ENCODE measurements at places on chromosomes 12 and 14. TPM values are rescaled to one million over a fixed set of nuclear protein-coding genes. Genes with fewer than 3 reads are reported as not detected.

Gene CPNE6
- polyA plus RNA-seq = 0.25 TPM

DNA sequence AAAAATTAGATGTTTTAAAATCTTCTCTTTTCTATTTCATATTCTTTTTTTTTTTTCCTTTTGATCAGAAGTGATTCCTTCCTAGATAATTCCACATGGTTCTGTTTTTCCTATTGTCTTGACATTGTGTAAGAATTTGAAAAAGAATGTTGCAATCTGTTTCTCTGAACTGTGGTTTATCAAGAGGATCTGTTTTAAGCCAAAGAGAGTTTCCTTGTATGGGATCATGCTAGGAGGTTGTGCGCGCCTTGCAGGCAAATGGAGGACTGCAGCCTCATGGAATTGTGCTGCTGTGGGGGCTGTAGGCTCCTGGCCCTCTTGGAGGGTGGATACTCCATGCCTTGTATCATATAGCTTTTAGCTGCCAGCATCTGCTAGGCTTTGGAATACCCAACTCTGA is 43.3 kb upstream of the MBIP start:
- no peak overlapping the region for H3K4me3 ChIP-seq
- no peaks in the 10 kb centered on the region for H3K4me1 ChIP-seq
- H3K27ac ChIP-seq = no peak overlapping the region
- no peaks in the 10 kb centered on the region for H3K36me3 ChIP-seq

GRCh38 chr14:104309657-104310369 is 171.4 kb downstream of the KIF26A start:
- H3K4me1 ChIP-seq = no peaks in the 10 kb centered on the region
- no peak overlapping the region for H3K4me3 ChIP-seq
- no peak for DNase-seq
- no peaks in the 10 kb centered on the region for H3K27me3 ChIP-seq

DNA sequence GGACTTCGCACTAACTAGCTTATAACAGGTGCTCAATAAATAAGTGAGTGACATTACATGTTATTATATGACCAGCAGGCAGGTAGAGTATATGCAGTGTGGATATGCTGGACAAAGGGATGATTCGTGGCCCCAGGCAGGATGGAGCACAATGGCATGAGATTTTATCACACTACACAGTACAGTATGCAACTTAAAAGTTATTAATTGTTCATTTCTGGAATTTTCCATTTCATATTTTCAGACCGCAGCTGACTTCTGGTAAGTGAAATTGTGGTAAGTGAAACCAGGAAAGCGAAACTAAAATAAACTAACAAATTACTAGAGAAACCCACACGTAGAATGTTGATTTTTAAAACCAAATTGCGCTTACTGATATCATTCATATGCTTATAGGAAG is 3.3 kb downstream of the PARP11 start:
- H3K27ac ChIP-seq = no peak overlapping the region
- no peak overlapping the region for H3K4me3 ChIP-seq
- peaks cover 13% of the 10 kb centered on the region for H3K4me1 ChIP-seq
- H3K27me3 ChIP-seq = no peaks in the 10 kb centered on the region

- H3K4me3 ChIP-seq = no peak overlapping the region
- no peaks in the 10 kb centered on the region for H3K27me3 ChIP-seq
- H3K4me1 ChIP-seq = no peaks in the 10 kb centered on the region
- H3K36me3 ChIP-seq = no peaks in the 10 kb centered on the region
These were observed 33.8 kb downstream of the SYT1 start for GRCh38 chr12:78898416-78898815.

GRCh38 chr12:38501991-38502390 is 185.4 kb downstream of the ALG10B start:
- DNase-seq = no peak
- H3K4me3 ChIP-seq = no peak overlapping the region
- H3K4me1 ChIP-seq = no peaks in the 10 kb centered on the region
- no peak overlapping the region for H3K27ac ChIP-seq

GRCh38 chr12:132396657-132397056 is 67.3 kb upstream of the GALNT9 start:
- no peak overlapping the region for H3K27ac ChIP-seq
- H3K27me3 ChIP-seq = peaks cover 91% of the 10 kb centered on the region
- no peak overlapping the region for H3K4me3 ChIP-seq
- H3K4me1 ChIP-seq = peaks cover 6% of the 10 kb centered on the region
- DNase-seq = no peak

Gene SIX4
- 0.35 TPM for polyA plus RNA-seq

DNA sequence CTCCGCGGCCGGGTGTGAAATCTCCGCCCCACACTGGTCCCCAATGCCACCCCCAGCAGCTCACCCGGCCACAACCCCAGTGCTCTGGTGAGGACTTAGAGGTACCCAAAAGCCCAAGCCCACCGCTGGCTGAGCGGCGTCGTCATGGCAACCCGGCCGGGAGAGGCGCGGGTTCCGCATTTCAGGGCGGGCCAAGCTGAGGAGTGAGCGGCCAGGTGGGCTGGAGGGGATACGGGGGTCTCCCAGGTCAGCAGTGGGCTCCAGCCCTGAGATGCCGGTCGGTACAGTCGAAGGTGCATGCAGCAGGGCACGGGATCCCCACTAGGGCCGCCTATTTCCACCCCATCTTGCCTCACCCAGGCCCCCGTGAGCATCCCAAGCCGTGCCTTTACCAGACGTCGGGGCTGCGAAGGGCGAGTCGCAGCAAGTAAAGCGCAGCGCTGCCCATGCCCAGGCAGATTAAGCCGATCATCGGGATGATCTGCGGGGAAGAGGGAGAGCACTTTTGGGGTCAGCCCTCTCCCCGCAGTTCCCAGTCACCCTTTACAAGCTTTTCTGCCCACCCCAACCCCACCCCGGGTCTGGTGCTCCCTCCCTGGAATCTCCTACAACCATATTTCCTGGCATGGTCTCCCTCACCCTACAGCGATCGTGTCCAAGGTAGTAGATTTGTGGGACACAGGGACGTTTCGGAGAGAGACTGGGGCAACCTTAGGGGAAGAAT is 6.9 kb downstream of the SHMT2 start:
- no peak overlapping the region for H3K4me3 ChIP-seq
- H3K27me3 ChIP-seq = peaks cover 65% of the 10 kb centered on the region
- H3K27ac ChIP-seq = no peak overlapping the region
- H3K36me3 ChIP-seq = peaks cover 34% of the 10 kb centered on the region

Gene TAS2R7
- not detected for polyA plus RNA-seq

- no peaks in the 10 kb centered on the region for H3K27me3 ChIP-seq
- H3K4me3 ChIP-seq = no peak overlapping the region
- no peak for DNase-seq
- peak overlapping the region; percentile 59 for H3K27ac ChIP-seq
- H3K36me3 ChIP-seq = no peaks in the 10 kb centered on the region
These were observed 11.4 kb downstream of the TMEM116 start for GRCh38 chr12:112001576-112001975.

Gene PLA2G1B
- polyA plus RNA-seq = 10.2 TPM

DNA sequence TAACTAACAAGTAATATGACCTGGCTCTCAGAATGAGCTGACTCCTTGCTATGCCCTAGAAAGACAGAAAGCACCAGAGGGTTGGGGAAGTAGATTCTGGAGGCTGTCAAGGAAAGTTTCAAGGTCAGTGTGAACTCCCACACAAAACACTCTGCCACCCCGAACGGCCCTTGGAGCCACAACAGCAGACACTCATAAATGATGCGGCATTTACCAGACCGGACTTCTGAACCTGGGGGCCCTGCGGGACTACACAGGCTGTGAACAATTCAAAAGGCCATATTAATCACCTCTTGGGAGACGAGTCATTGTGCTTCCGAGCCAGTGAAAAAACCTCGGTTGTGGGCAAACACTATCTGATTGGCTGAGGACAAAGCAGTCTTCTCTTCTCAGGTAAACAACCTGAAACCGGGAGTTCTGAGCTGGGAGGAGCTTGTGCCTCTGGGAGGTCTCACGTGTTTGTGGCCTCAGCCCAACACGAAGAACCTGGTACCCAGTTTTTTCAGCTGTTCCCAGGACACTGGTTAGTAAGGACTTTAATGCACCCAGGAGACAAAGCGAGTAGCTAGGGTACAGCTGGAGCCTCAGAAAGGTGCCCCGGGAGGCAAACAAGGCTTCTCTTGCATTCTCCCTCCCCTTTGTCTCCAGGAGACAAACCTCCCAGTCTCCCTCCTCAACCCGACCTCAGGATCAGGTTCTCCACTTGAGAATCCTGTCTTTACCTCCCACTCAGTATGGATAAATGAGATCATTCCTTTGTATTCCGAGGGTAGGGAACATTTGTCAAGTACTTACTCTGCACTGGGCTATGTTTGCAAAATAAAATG is 35.3 kb downstream of the VWF start:
- peaks cover 15% of the 10 kb centered on the region for H3K4me1 ChIP-seq
- H3K27ac ChIP-seq = no peak overlapping the region
- no peak for DNase-seq
- no peaks in the 10 kb centered on the region for H3K36me3 ChIP-seq

DNA sequence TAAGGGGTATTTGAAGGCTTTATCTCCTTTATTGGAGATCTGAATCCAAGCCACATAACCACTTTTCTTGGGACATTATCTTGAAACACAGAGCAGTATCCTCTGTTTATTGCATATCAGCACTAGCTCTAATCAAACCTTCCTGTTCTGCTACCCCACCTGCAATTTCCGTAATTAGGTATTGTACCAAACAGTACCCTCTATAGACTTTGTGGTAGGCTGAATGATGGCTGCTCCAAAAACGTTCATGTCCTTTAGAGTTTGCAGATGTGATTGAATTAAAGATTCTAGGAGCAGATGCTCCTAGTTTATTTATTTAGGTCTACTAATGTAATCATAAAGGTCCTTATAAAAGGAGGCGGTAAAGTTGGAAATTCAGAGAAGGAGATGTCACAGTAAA is 573.0 kb upstream of the ATXN7L3B start:
- H3K4me3 ChIP-seq = no peak overlapping the region
- H3K27ac ChIP-seq = no peak overlapping the region
- DNase-seq = no peak
- no peaks in the 10 kb centered on the region for H3K27me3 ChIP-seq
- H3K4me1 ChIP-seq = no peaks in the 10 kb centered on the region

DNA sequence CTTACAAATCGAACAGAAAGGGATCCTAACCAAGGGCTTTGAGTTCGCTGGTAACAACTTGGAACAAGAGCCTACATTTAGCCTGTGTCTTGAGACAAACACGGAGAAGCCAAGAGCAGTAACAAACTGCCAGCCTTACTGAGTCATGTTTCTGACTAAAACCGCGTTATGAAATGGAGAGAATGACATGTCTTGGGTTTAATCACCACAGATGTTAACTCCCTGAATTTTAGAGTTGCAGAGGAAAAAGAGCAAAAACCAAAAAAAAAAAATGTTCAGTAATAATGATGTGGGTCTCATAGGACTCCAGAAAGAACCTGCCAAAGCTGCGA is 1.0 kb downstream of the BLTP3B start:
- peak overlapping the region; percentile 97 for H3K27ac ChIP-seq
- no peaks in the 10 kb centered on the region for H3K27me3 ChIP-seq
- H3K36me3 ChIP-seq = no peaks in the 10 kb centered on the region
- H3K4me1 ChIP-seq = peaks cover 52% of the 10 kb centered on the region
- DNase-seq = no peak

- H3K4me1 ChIP-seq = peaks cover 14% of the 10 kb centered on the region
- H3K36me3 ChIP-seq = peaks cover 30% of the 10 kb centered on the region
- peak overlapping the region; percentile 64 for H3K4me3 ChIP-seq
- peak overlapping the region; percentile 99 for H3K27ac ChIP-seq
- DNase-seq = no peak
These were observed 1.7 kb downstream of the HECTD1 start for GRCh38 chr14:31205681-31206535.

- no peaks in the 10 kb centered on the region for H3K27me3 ChIP-seq
- H3K4me1 ChIP-seq = no peaks in the 10 kb centered on the region
- no peak overlapping the region for H3K27ac ChIP-seq
- H3K36me3 ChIP-seq = no peaks in the 10 kb centered on the region
- DNase-seq = peak; percentile 24
These were observed 44.5 kb downstream of the LRRC9 start for GRCh38 chr14:59964251-59965007.

DNA sequence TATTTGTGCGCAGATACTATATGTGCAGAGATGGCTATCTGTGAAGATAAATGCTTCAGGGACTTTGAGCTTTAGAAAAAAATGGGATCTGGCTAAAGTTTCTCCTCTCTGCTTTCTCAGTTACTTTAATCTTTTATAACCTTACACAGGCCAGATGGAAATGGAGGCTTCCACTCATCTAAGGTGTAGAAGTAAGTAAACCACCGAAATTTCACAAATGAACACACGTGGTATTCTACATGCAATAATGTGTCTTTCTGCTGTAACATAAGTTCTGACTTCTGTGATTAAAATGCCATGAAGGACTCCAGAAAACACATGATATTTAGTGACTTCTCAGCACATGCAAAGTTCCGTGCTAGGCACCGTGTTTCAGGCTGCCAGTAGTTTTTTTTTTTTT is 99.1 kb upstream of the FOXN3 start:
- H3K27ac ChIP-seq = no peak overlapping the region
- H3K4me3 ChIP-seq = no peak overlapping the region
- no peaks in the 10 kb centered on the region for H3K36me3 ChIP-seq

- no peak for DNase-seq
- peak overlapping the region; percentile 34 for H3K27ac ChIP-seq
- no peaks in the 10 kb centered on the region for H3K27me3 ChIP-seq
- no peak overlapping the region for H3K4me3 ChIP-seq
These were observed 10.0 kb downstream of the ANKRD9 start for GRCh38 chr14:102499401-102500157.

DNA sequence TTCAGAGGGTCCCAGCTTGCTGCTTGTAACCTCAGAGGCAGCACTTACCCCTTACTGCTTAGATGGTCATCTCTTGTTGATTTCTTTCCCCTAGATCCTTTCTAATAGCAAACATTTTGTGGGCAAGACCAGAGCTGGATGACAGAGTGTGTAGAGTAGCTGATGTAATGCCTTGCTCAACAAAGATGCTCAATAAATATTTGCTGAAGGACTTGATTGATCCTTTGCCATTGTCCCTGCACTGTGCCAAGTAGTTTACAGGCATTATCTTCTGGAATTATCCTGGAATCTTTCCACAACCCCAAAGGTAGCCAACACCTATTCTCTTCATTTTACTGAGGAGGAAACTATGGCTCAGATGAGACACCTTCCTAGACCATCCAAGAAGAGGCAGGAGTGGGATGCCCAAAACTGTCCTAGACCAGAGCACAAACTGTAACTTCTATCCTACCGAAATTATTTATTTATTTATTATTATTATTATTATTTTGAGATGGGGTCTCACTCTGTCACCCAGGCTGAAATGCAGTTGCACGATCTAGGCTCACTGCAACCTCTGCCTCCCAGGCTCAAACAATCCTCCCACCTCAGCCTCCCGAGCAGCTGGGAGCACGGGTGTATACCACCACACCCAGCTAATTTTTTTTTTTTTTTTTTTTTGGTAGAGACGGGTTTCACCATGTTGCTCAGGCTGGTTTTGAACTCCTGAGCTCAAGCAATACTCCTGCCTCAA is 1.4 kb downstream of the MMAB start:
- H3K4me3 ChIP-seq = no peak overlapping the region
- H3K4me1 ChIP-seq = peaks cover 21% of the 10 kb centered on the region
- no peak overlapping the region for H3K27ac ChIP-seq
- peaks cover 48% of the 10 kb centered on the region for H3K36me3 ChIP-seq

Gene RFX4
- polyA plus RNA-seq = not detected

Gene DHH
- 0.10 TPM for polyA plus RNA-seq

DNA sequence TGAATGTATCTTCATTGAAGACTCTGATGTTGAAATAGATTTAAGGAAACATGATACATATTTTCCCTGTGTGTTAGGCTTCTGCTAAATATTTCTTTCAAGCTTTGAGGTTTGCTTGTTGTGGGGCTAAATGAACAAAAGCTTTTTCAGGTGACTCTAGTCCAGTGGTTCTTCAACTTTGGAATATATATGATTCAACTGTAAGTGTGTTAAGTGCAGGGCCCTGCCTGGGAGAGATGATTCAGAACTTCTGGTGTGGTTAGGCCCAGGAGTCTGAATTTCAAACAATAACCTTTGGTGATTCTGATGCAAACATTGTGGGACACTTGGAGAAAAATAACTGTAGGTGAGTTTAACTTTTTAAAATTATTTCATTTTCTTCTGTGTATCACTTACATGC is 93.0 kb downstream of the TRHDE start:
- no peak overlapping the region for H3K4me3 ChIP-seq
- peaks cover 3% of the 10 kb centered on the region for H3K4me1 ChIP-seq
- H3K36me3 ChIP-seq = no peaks in the 10 kb centered on the region

All from stomach (tissue), 19 donors.